ENCODE measurements at places on chromosomes 1 and 21.

DNA sequence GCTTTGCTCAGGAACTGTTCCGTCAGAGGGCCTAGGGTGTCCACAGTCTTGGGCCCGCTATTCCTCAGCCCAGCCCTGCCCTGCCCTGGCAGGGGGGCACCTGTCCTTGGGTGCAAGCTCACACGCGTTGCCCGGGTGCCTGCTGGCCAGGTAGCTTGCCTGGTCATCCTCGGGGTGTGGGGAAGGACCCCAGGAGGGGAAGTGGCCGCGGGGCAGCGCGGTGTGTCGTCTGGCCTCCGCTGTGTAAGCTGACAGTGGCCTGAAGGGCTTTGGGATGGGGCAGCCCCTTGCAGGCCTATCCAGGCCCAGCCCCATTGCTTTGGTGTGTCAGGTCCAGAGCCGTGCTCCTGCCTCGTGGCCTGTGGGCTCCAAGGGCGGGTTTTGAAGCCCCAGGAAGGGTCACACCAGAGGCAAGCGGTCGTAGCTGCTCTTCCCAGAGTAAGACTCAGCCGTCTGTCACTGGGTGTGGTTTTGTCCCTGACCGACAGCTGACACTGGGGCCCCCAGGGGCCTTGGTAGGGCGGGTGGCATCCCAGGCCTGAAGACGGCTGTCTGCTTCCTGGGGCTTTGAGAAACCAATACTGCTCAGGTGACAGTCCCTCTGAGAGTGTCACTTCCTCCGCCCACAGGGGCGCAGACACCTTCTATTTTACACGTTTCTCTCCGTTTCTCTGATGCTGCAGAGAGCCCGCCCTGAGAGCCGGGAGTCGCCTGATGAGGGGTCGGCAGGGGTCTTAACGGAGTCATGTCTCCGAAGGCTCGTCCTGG is 72.1 kb downstream of the SKI start:
- peak; percentile 76 for DNase-seq

GRCh38 chr1:113786069-113786468 is 26.2 kb downstream of the RSBN1 start:
- no peak for DNase-seq

DNA sequence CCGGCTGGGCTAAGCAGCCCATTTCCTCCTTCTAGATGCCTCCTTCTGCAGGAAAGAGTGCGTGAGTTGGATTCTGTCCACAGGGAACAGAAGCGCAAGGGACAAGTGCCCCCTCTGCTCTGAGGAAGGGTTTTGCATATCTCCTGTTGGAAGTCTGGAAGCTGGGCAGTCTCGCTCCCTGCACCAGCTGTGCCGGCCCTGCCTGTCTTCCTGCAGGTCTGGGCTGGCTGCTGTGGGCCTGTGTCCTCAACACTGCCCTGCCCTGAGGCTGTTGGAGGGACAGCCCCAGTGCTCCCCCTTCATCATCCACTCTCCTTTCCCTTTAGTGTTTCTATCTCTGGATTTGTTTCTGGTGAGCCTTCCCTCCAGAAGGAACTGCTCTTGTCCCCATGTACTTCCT is 21.8 kb downstream of the ADARB1 start:
- no peak for DNase-seq

- DNase-seq, result no peak
Measured at GRCh38 chr21:45442276-45442675, 37.3 kb downstream of the COL18A1 start.

DNA sequence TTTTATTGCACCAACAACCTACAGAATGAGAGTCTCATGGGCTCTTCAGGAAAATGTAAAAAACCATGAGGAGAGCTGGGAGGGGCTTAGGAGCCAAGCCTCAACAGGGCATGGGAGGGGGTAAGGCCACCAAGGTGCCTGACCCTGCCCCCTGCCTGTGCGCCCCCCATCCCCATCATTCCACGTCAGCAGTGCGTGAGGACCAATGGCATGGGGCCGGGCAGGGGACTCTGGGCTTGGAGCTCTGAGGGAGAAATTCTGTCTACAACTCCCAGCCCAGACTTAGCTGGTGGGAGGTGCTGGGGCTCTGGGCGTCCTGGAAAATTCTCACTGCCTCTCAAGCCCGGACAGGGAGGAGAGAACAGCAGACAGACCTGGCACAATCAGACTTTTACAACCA is 5.2 kb upstream of the CAMK2N1 start:
- no peak for DNase-seq

- no peak for DNase-seq
Measured at GRCh38 chr21:45721671-45722070, 78.1 kb downstream of the PCBP3 start.

DNA sequence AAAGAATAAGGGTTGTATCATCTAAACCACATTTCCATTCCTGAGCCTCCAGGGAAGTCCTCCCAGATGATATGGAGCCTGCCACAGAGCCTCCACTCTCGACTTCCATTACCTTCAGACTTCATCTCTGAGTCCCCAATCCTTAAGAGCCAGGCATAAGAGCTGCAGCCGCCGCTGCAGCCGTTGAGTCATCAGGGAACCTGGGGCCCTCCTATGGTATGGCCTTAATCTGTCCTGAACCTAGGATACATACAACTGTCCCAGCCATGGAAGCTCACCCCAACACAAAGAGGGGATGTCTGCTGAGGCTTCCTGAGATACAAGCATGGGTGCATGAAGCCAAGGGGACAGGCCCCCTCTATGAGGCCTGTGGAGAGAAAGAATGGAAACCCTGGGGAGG is 16.3 kb downstream of the TAL1 start:
- no peak for DNase-seq

- no peak for DNase-seq
Measured at GRCh38 chr1:68384321-68384813, 65.4 kb downstream of the RPE65 start.

DNA sequence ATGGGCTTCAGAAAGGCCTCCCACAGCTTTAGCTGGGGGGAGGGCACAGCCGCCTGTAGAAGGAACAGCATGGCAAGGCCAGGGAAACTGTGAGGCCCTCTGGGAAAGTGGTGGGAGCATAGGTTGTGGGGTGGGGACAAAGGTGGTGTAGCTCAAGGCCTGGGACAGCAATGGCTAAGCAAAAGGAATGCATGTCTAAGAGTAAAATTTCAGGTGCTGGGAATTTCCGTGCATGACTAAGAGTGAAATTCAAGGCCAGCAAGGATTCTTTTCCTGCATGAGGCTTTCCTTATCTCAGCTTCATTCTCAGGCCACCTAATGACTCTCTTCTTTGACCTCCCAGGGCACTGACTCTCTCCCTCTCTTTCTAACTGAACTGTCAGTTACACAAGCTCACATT is 86.5 kb upstream of the WNT4 start:
- DNase-seq, result no peak

GRCh38 chr1:201930803-201931202 is 15.5 kb downstream of the LMOD1 start:
- no peak for DNase-seq

GRCh38 chr1:107147843-107148242 is 7.0 kb downstream of the NTNG1 start:
- DNase-seq, result no peak

GRCh38 chr1:25619101-25619890 is 2.7 kb downstream of the MAN1C1 start:
- peak; percentile 70 for DNase-seq

DNA sequence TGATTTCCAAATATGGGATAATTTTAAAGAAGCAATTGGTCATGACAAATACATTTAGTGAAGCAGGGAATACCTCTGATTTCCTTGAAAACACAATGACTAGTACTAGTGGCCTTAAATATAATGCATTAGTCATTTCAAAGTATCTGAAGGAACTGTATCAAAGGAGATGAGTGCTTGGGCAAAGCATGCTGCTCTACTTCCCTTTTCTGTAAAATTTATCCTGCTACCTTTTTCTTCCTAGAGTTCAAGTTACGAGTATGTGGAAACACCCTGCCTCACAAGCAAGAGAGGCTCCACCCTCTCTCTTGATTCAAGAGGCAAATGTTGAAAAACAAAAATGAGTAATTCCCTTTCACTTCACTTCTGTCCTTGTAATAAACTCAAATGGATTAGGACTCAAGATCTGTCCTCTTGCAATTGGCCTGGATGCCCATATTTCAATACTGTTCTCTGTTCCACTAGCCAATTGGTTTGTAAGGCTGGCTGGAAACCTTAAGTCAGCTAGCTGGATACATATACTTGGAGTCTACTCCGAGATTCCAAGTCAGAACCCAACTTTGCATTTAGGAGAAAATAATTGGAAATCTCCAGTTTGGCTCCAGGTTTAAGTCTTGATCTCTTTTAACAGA is 92.5 kb downstream of the CDC42BPA start:
- no peak for DNase-seq

DNA sequence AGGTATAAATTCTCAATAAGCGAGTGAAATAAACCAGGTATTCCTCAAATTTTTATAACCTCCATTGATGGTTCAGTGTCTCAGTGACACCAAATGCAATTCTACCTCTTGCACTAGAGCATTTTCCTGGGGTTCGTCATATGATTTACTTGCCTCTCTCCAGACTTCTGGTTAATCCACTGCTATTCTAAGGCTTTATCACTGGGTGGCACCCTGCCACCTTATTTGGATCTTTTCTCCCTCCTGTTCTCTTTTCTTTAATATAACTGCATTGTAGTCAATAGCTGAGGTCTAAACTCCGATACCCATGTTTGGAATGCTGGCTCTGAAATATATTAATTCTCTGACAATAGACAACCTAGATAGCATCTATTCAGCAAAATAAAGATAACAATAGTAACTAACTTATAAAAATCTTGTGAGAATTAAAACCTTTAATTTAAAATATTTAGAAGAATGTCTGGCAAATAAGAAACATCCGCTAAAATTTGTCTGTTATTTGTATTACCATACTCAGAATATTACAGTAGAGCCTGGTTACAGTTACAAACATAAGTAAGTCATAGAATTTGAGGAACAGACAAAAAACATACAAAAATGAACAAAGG is 436.4 kb downstream of the PLA2G4A start:
- DNase-seq, result no peak

DNA sequence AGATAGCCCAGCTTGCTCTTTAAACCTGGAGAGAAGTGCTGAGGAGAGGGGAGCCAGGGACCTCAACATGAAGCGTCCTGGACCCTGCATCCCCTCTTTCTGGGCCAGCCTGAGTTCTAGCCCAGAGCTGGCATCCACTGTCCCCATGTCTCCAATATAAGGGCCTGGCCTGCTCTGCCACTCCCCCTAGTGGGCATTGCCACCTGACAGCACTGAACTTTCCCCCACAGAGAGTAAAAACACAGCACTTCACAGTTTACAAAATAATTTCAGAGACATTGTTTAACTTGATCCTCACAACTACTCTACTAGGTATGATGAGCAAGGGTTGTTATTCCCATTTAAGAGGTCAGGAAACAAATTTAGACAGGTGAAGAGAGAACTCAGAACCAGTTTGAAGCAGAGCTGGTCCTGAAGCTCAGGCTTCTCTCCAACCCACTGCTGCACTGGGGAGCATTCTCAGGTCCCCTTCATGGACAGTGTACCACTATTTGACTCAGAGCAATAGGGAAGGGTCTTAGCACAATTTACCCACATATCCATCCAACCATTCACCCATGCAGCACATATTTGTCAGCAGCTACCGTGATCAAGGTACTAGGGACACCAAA is 151.2 kb downstream of the DMRTA2 start:
- no peak for DNase-seq

Data from CD4-positive, alpha-beta T cell treated with Interleukin-6 for 4 hours (primary cell).